Colonic mucosa (tissue), 4 donors: ENCODE measurements at places on chromosomes 3 and 15.

GRCh38 chr3:82093641-82094040 lies 332.2 kb upstream of the GBE1 start:
- DNase-seq = no peak

- no peak for DNase-seq
These were observed 481.2 kb downstream of the OTOL1 start for GRCh38 chr3:161977850-161978249.

GRCh38 chr15:48856942-48857341 lies 21.0 kb upstream of the EID1 start:
- DNase-seq = no peak

DNA sequence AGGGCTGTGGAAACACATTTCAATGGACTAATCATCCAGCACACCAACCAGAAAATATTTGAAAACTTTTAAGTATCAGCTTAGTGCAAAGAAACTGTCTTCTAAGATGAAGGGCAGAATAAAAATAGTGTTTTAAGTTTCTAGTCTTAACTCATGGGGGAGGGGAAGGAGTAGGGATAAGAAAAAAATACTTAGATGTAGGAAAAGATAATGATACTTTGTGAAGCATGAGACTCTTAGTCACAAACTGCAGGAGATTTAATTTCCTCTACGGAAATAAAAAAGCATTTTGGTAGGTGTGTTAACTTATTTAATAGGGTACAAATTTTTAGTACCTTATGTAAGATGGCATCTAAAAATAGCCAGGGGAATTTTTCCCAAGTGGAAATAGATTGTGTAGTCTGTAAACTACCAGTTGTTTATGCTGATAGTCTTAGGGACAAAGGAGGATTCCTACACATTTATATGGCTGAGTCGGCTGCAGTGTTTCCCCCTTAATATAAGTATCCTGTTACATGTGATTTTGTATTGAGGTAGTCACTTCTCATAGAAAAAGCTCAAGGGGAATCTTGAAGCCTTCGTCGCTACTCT lies 78.2 kb upstream of the GBE1 start:
- DNase-seq = no peak

DNA sequence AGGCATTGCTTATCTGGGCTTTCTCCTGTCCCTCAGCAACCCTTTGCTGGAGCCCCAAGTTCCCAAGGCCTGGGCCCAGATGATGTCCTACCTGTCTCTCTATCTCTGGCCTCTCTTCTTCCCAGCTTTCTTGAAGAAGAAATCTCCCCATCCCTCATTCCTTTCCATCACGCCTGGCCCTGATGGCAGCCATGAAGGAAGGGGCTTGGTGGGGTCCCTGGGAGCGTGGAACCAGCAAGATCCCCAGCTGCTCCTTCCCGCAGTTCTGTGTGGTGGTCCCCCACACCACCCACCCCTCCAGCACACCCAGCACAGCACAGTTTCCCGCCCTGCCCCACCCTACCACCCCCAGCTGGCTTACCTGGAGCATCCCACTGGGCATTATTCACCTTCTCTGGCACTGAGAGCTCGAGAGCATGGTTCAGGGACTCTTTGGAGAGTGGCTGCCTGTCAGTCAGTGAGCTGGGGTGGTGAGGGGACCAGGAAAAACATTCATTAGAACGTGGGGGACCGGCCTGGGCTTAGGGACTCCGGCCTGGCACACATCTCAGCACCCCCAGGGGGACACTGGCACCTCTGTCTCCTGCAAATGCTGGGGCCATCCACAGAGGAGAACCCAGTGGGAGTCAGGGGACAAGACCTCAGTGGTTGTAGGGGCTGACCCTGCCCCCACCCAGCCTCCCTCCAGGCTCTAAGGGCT lies 26.6 kb downstream of the ACSBG1 start:
- DNase-seq = peak; percentile 16

- DNase-seq = no peak
These were observed 79.0 kb upstream of the C3orf49 start for GRCh38 chr3:63740116-63740515.

DNA sequence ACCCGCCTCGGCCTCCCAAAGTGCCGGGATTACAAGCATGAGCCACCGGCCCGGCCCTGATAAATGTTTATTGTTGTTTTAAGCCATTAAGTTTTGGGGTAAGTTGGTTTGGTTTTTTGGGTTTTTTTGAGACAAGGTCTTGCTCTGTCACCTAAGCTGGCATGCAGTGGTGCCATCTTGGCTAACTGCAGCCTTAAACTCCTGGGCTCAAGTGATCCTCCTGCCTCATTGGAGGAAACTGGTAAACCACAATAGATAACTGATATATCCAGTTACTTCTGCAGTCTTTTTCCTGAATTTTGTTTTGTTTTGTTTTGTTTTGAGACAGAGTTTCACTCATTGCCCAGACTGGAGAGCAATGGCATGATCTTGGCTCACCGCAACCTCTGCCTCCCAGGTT lies 4.2 kb downstream of the SLC25A20 start:
- no peak for DNase-seq

DNA sequence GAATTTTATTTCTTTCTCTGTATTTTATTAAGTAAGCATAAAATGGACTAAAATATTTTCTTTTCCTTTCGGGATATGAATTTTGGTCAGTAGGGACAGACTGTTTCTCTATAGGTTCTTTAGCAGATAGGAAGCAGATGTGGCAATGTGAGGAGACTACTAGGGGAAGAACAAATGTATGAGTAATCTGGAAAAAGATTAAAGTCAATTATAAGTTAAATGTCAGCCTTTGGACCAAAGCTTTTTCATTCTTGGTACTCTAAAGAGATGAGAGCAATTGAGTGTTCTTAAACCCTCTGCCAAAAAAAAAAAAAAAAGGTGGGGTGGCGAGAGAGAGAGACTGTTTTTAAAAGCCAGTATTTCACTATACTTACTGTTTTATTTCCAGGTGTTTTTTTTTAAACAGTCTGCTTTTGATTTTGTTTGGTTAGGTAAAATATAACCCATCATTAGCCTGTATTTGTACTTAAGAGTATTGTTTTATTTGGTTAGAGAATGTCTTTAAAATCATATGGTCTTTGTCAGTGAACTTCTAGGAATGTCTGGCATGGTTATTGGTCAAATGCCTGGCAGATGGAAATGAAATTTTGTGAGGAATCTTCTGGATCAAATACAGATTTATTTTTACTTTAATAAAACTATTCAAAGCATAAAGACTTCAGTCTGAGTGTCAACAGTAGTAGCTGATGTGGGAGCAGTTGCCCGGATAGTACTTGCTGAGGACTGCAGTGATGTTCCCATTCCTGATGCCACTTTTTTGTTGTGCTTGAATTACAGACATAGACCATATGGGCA lies 63.8 kb downstream of the LRRC49 start:
- DNase-seq = no peak
